NCI-H526 treated with DMSO at 0.1 percent for 48 hours (cell line): ENCODE measurements at places on chromosomes 2 and 18.
A peak's percentile ranks its signal among the peaks of the same experiment; 100 is the strongest.

- no peak for DNase-seq
Measured at GRCh38 chr18:2143636-2144035, 427.7 kb downstream of the METTL4 start.

DNA sequence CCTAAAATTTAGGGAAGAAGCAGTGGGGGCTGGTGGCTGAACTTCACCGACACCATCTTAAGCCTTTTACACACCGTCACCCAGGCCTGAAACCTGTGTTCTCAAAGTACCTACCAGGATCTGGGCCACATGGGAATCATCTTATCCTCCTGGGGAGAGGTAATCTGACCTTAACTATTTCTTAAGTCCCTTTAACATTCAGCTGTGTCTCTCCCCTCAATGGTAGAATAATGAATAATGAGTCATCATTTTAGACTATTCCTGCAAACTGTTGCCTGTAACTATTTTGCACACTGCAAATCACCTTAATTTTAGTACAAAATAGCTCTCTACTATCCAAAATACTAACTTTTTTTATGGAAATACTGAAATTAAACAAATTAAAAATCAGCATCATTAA, 149.4 kb upstream of the KLF7 start:
- no peak for DNase-seq

- DNase-seq, result no peak
Measured at GRCh38 chr18:49238433-49239042, 221.9 kb downstream of the DYM start.

GRCh38 chr18:78934003-78934402, 45.6 kb upstream of the SALL3 start:
- DNase-seq, result no peak

DNA sequence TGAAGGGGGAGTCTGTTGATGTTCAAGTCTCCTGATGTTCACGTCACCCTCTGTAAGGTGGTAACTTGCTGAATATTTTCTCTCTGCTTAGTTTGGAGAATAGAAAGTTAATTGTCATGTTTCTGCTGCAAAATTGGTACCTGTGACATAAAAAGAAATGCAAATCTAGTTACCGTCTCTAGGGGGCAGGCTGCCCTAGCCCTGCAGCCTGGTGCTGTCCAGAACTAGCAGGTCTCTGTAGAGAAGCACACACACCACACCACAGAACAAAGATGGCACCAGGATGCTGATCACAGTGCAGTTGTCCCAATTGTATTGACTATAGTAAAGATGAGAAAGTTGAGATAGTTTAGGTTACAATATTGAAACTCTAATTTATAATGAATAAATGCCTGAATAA, 47.0 kb downstream of the SLC9A4 start:
- peak; percentile 20 for DNase-seq

DNA sequence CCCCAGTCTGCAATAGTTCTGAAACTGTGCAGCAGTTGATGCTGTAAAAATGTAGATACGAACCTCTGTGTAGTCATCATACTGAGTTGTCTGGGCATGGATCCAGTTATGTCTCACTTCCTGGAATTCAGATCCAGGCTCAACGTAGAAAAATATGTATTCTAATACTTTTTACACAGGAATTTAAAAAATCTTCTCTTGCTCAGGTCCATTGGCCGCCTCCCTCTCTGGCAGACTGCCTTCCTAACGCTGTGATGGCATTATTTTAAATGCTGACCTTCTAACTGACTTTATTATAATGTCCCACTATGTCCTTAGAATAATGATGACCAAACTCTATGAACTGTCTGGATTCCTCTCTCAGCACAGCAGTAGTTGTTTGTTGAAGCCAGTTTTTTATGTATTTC, 119.6 kb downstream of the FEZ2 start:
- no peak for DNase-seq

- no peak for DNase-seq
Measured at GRCh38 chr2:14901737-14902136, 269.2 kb downstream of the LRATD1 start.

GRCh38 chr2:73983322-73984202, 1.1 kb upstream of the TET3 start:
- DNase-seq, result peak; percentile 95

DNA sequence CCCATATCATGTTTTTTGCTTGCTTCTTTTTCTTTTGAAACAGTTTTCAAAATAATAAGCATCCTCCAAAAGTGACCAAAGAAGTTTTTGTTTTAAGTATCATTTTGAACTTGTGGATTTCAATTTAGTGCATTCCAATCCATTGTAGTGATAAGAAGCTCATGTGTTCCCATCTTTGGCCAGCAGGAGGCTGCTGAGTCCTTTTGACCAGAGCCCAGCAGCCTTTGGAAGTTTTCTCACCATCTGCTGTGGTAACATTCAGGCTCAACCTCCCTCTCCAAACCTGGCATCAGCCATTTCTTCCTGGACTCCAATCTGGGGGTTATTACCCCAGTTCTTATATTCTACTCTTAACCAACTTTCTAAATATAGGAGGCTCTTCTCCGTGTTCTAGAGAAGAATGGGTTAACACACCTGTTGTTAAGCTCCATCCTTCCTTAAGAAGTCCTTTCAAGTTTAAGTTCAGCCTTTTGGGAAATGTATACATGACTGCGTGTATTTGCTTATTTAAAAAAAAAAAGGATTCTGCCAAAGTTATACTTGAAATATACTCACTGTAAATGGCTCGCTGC, 39.0 kb upstream of the MAL start:
- DNase-seq, result peak; percentile 24

DNA sequence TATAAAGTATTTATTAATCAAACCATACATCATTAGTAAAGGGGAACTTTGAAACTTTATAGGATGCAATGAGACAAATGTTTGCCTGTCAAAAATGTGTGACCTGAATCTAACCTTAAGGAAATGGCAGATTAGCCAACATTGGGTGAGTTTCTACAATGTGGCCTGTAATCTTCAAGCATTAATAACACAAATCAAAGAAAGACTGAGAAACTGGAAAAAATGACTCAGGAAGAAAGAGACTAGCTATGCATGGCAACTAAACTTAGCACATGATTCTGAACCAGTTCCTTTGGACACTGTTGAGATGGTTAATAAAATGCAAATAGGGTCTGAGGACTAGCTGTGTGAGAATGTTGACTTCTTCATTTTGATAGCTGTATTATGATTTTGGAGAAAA, 628.6 kb upstream of the ID2 start:
- no peak for DNase-seq

GRCh38 chr2:218569038-218569431, 396 bp downstream of the CNOT9 start:
- no peak for DNase-seq

DNA sequence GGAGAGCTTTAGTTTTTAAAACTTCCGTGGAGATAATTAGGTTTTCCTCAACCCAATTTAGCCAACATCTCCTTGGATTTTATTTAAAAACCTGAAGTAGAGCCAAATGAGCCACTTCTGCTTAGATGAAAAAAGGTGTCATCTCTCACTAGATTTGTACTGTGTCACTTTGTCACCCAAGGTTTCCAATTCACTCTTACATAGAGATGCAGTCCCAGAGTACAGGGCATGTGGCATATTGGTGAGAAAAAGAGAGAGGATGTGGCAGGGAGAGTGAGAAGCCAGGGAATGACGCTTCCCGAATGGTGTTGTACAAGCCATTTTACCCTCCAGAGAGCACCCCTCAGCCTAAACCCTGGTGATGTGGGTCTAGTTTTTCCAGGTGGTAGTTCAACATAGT, 44.4 kb upstream of the CTLA4 start:
- DNase-seq, result no peak

DNA sequence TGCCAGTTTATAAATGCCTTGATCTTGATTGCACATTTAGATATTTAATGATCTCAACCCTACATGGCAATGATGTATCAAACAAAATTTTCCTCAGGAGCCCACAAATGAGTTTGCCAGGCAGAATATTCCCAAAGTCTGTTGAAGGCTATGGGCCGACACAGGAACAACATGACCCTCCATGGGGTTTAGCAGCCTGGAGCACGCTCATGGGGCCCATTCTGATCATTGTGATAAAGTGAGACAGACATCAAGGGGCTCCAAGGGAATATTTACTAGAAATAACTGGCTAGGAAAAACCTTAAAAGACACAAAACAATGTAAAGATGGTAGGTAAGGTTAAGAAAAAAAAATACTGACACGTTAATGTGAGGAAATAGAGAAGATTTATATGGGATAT, 485.4 kb downstream of the PLCL1 start:
- DNase-seq, result no peak

DNA sequence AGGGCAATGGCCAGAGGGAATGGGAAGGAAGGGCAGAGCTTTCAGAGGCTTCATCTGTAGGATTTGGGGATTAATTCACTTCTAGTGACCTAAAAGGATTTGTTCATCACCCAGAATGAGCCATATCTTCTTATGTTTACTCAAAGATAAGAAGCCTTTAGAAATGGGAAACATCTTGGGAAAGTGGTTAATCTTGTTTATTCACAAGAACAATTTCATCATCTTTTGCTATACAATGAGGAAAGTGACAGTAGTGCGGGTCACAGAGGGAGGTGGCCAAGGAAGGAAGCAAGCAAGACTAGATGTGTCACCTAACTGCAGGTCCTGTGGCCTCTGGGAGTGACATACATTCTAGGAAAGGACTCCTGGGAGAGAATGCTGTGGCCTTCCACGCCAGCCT, 140.4 kb upstream of the ALPP start:
- DNase-seq, result no peak

DNA sequence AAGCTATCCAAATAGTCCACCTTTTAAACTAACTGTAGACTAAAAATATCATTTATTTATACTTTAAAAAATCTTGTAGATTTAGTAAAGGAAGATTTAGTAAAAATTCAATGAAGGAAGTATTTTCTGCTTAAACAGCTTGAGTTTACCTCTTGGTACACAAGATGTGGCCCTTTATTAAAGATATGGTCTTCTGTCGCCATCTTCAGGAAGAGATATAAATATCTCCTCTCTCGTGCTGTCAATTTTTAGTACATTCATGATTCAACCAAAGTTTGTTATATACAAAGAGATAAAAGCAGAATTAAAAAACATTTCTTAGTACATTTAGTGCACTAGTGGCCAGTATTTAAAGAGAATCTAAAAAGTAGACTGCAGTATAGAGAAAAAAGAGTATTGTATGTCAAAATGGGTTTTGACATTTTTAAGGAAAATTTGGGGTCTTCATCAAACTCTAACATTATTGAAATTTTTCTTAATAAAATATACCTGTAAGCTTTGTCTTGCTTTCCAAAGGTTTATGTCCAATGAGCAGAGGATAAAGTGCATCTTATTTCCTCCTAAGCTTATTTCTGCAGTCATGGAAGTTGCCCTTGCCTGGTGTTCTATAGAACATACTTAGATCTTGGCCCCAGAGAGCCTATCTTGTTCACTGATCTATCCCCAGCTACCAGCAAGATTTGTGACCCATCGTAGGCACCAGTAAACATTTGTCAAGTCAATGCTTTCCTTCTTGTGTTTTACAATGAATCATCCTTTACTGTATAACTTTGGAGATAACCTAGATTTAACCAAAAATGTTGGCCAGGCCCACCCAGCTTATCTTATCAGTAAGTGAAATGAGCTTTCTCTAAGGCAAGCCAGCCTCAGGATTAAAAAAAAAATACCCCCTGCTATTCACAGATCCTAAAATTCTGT, 18.5 kb upstream of the EML6 start:
- peak; percentile 45 for DNase-seq

DNA sequence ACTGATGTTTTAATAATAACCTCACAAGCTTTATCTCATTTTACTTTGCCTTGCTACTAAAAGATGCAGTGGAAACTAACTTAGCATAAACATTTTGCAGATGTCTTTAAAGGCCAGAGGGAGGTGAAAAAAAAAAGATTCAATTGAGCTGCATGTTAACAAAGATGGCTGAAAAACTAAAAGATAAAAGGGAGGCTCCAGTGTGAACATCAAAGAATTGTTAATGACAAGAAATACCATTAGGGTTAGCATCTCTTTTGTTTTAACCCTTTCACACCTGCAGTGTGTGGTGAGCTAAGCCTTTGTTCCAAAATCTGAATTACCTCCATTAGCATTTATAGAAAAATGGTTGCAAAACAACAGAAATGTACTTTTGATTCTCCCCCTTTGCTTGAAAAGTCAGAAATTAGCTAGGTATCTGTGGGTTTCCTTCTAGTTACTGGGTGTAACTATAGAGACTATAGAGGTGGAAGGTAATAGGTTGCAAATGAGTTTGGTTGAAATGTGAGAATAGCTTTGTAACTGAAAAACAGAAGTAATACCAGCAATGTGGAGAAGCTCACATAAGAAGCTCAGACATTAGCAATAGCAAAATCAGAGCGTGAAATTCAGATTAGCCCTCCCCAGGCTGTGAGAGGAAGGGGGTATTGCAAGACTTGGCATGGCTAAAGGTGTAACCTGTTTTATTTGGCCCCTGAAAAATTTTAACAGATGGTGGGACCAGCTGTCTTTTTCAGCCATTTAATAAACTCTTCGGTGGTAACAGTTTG, 34.8 kb upstream of the SP5 start:
- DNase-seq, result no peak

- DNase-seq, result no peak
Measured at GRCh38 chr18:58239879-58240278, 195.9 kb downstream of the NEDD4L start.

GRCh38 chr2:75679556-75679955, 31.2 kb downstream of the GCFC2 start:
- DNase-seq, result no peak

- no peak for DNase-seq
Measured at GRCh38 chr2:172251231-172251630, 148.5 kb upstream of the DLX2 start.

GRCh38 chr2:38898256-38898655, 8.6 kb downstream of the ARHGEF33 start:
- DNase-seq, result no peak

DNA sequence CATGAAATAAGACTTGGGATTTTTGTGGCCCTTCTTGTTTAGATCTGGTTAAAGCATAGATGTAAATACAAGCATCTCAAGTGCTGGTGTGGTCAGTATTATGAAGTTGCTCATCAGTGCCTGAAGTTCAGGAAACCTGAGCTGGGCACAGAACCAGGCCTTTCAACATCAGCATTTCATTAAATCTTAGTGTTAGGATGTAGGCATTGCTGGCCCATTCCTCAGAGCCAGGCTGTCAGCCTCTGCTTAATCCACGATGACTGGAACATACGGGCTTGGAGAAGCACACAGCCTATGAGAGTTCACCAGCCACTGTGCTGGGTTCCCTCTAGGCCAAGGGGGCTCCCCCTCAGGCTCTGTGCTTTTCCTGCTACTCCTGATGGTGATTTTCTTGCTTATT, 270.2 kb downstream of the EN1 start:
- no peak for DNase-seq
